Stimulated activated CD4-positive, alpha-beta T cell treated with anti-CD3 and anti-CD28 coated beads, Interleukin-15, amount 100 ng/mL, for 24 hours (primary cell): ENCODE measurements at places on chromosomes 7 and 10.

DNA sequence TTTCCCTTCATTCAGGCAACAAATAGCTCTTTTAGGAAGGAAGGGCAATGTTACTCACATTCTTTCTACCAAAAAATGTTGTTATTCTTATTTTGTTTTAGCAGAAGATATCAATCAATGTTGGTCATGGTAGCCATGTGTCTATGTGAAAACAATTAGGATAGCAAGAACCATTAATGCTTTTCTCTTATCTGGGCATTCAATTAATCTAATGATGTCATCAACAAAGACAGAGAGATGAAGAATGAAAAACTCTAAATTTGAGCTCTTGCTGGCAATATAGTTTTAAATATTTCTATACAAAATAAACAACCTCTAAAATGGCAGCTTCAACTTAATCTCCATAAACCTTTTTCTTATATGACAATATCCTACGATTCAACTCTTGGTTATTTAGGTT lies 353.7 kb upstream of the ANKRD30A start:
- no peak for DNase-seq

DNA sequence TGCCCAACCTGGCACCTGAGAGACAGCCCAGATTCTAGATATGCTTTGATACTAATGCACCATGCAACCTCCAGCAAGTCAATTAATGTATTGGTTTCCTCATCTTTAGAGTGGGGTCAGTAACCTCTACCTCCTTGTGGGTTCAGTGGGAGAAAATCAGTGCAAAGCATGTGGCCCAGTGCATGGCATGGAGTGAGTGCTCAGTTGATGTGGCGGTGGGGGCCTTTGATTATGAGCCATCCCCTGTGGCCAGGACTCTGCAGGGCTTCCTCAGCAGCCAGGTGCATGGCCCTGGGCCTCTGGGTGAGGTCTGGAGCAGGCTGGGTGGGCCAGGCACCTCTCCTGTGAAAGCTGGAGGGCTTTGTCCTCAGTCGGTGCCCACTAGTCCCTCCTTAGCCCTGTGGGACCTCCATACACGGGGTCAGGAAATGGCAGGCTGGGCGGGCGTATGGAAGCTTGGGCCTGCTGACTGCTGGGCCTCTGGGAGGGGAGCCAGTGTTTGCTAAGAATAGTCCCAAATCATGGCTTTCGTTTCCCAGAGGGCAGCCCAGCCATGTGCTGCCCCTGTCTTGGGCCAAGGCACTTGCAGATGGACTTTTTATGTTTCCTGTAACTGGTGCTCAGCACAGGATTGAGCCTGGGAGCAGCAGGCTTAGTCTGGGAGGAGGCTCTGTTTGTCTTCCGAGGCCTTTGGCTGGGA lies 3.4 kb downstream of the PALD1 start:
- no peak for DNase-seq

DNA sequence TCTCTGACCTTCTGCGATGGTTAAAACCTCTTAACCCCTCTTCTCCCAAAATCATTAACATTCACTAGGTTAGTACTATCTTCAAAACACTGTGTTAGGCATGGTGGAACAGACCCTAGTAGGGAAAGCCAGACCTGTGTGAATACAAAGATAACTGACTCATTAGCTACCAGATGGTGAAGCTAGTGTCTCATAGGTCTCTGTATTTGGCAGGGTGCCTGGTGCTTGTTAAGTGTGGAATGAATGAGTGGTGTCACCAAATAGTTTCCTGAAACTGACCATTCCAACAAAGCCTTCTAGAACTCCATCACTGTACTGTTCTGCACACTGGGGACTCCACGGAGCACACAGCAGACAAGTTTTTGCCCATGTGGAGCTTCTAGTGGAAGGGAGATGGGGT lies 27.7 kb upstream of the TM9SF3 start:
- no peak for DNase-seq

DNA sequence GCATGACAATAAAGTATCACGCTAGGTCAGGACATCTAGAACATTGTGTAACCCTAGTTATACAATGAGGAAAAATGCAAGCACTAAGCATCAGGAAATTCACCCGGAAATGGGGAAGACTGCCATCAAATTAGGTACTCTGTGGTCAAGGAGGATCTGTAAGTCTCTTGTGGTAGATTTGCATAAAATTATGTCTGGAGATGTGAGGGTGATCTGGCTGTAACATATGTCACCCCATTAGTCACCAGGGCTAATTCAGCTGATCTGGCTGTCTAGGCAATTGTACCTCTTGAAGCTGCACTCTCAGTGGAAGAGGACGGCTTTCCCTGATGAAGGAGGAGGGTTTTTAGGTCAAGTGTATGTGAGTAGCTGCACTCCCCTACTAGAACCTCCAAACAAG lies 14.8 kb downstream of the AKR1D1 start:
- no peak for DNase-seq

DNA sequence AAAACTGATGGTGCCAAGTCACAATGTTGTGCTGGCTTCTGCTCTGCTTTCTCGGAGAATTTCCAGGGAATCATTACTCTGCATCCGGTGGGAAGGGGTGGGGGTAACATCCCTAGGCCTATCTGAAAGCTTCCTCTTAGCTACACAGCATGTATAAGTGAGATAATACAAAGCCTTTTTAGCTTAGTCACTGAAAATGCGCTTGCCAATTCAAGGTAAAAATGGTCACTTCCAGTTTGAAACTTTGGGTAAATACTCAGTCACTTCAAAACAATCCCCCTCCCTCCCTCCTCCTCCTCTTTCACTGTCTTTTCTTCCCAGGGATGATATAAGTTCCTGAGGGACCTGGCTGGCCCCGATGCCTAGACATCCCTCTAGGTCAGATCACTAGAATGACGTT lies 57.3 kb upstream of the APBB1IP start:
- no peak for DNase-seq

DNA sequence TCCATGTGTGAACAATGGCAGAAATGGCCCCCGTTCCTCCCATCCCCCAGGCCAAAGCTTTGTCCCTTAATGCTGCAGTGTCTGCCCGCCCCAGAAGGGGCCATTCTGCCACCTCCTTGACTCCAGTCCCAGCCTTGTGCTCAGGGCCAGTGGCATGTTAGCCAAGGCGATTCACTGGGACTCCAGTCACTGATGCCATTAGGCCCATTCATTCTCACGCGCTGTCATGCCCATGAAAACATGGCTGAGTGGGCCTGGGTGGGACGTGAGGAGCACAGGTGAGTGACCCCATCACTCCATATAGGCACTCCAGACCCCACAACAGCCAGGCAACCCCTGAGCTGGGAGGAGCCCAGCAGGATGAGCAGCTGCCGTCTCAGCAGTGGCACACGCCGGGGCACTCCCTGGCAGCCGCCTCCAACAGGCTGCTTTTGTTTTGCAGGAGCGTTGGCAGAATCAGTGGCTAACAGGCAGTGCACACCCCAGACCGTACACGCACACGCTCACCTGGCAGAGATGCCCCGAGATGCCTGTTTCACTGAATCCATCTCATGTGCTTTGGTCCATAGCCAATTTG lies 79.5 kb downstream of the TCERG1L start:
- DNase-seq: no peak

GRCh38 chr10:7625836-7626235 lies 40.9 kb downstream of the ITIH5 start:
- DNase-seq: no peak

DNA sequence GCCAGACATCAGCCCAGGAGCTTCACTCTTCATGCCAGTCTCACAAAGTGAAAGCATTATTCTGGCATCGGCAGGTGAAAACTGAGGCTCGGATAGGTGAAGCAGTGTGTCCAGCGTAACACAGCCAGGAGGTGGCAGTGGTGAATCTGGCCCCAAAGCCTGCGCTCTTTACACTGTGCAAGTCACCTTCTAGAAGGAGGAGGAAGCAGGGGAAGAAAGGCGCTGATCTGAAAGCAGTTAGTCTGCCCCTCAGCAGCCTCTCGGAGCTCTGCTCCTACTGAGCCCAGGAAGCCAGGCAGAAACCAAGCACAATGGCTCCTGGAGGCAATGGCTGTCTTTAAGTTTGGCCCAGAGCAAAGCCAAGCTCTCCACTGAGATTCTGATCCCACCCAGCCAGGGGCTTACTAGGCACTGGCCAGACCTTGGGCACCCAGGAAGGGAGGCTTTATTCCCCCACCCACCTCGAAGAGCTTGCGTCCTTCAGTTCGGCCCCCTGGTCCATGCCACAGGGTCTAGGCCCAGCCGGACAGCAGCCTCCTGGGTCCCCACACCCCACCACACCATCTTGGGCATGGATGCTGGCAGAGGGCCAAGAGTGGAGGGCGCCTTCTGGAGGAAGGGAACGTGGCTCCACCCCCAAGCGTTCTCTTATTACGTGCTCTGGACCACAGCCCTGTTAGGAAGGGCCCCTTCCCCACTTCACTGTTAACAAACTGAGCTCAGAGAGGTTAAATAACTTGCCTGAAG lies 104.5 kb downstream of the GRID1 start:
- DNase-seq: peak; percentile 32

DNA sequence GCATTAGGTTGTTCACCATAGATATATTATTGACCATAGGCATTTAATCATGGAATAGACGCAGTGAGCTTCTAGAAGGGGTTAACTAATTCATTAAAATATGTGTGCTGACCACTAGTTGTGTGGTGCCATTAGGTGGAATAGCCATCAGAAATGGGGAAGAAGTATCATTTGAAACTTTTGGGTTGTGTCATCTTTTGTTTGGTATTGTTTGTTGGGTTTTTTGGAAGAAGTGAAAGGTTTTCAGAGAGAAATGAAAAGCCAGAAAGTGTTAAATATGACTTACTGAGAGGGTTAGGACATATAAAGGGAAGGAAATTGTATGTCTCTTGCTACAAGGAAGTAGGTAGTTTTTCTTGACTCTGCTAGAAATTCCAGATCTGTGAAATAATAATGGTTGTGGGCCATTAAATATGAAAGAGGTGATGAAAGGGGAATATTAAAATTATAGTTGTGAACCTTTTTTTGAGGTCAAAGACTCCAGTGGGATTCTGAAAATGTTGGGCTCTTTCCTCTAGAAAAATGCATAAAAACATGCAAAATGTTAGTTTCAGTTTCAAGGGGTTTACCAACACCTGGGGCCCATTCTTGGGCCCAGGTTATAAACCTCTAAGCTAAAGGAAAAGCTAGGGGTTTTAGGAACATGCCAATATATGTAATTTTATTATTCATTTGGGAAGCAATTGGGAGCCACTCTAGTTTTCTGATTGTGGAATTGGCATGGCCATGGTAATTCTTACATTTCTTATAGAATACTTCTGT lies 348.5 kb downstream of the BBS9 start:
- DNase-seq: no peak

GRCh38 chr10:63698787-63699150 lies 177.6 kb downstream of the REEP3 start:
- no peak for DNase-seq

DNA sequence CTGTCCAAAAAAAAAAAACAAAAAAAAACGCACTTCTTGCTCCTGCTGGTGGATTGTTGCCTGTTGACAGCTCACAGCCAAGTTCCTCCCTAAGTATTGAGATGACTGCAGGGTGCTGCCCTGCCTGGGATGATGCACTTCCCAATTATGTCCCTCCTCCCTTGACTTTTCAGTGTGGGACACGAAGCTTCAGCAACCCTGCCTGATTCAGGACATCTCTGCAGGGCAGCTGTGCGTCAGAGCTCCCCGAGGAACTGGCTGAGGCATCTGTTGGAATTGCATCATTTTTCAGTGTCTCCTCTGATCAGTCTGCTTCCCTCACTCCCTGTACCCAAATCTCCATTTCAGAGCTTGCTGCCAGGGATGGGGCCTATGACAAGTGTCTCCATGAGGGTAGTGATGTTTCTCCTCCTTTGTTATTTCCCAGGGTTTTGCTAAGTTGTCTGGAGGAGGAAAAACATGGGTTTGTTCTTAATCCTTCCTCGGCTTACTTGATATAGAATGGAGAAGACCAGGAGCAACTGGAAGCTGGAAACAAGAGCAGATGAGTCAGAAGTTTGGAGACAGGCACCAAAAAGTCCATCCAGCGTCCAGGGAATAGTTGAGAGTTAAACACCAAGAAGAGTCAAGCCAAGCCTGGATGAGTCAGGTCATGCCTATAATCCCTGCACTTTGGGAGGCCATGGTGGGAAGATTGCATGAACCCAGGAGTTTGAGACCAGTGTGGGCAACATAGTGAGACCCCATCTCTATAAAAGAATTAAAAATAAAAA lies 355.1 kb downstream of the GALNT17 start:
- no peak for DNase-seq

GRCh38 chr7:55405856-55406541 lies 40.9 kb downstream of the LANCL2 start:
- DNase-seq: no peak

DNA sequence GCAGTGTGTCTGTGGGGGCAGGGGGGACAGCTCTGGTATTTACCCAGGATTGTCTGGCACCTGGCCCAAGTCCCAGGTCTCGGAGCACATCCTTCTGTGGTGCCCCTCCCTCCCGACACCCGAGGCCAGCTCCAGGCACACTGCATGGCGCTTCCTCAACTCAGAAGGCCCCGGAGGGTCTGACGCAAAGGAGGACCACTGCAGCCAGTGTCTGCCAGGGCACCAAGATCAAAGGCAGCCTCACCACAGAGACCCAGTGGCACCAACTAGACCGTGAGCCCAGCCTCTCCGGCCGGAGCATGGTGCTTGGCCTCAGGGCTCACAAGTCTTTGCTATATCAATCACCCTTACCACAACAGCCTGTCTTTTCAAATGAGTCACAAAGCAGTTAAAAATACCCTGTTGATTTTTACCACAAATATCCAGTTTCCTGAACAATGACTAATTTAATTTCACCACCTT lies 99.3 kb upstream of the DDC start:
- DNase-seq: peak; percentile 52
